ENCODE measurements at places on chromosomes 5 and 9.

- DNase-seq, result peak; percentile 90
These were observed 11.1 kb upstream of the CDC42SE2 start for GRCh38 chr5:131252824-131253171.

DNA sequence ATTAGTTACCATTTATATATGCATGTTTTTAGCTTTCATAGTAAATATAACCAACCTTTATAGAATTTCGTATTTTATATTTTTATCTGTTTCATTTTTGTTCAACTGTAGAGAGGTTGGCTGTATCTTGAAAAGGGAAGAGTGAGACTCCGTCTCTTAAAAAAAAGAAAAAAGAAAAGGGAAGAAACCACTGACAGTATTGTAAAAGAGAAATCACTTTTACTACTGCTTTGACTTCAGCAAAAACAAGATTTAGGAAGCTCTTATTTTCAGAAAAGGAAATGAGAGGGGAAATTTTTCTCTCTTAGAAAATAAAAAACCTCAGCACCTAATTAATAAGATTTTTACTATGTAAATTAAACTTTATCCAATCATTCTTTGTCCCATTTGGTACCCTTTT is 14.4 kb downstream of the POLK start:
- DNase-seq, result no peak

DNA sequence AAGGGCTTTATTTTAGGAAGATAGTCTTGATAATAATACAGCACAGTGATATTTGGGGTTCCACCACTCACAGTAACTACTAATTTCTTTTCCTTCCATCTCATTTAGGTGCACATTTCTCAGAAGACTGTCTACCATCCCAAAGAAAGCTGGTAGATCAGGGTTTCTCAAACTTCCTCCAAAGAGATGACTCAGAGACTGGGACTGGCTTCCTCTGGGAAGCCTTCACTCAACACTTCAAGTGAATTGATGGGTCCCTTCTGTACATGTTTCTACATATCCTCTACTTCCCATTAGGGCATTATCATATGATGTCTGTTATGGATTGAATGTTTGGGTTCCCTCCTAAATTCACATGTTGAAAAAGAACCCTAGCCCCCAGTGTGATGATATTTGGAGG is 138.5 kb downstream of the SPOCK1 start:
- DNase-seq, result no peak

DNA sequence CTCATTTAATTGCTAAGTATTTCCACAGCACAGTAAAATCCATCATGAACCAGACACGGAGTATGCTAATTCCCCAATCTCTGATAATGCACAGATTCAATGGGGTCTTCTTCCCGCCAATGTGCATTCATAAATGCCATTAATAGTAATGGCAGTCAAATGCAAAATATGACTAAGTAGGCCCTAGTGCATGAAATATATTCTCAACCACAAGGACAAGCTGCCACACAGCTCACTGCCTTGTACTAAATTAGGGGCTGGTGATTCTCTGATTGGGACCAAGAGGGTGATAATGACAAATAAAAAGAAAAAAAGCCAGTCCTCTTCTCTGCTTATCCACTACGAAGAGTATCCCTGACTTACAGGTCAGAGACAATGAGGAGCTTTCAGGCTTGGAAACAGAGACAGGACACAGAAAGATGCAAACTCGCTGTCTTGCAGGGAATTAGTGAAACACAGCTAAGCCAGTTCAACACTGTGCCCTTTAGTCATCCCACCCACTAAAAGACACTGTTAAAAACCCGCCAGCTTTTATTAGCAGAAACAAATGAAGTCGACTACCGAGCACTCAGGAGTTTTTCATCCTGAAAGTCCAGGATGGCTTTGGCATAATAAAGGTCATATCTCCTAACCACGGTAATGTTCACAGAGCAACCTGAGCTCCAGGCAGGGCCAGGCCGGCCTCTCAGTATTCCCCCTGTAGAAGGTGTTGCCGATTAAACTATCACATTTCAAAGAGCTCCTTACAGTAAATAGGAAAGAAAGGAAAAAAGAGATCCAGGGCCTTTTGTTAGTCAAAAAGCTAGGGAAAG is 148.1 kb downstream of the EBF1 start:
- DNase-seq, result no peak

DNA sequence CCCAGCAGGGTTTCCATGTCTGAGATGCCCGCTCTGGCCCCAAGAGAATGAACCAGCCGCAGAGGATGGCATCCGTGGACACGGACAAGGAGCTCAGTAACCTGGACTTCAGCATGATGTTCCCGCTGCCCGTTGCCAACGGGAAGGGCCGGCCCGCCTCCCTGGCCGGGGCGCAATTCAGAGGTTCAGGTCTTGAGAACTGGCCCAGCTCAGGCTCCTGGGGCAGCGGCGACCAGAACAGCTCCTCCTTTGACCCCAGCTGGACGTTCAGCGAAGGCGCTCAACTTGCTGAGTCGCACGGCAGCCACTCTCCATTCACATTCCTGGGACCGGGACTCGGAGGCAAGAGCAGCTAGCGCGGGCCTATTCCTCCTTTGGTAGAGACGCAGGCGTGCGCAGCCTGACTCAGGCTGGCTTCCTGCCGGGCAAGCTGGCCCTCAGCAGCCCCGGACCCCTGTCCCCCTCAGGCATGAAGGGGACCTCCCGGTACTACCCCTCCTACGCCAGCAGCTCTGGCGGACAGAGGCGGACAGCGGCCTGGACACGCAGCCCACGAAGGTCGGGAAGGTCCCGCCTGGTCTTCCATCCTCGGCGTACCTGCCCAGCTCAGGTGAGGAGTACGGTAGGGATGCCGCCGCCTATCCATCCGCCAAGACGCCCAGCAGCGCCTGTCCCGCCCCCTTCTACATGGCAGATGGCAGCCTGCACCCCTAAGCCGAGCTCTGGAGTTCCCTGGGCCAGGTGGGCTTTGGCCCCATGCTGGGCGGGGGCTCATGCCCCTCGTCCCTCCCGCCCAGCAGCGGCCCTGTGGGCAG is 74.4 kb downstream of the INSL6 start:
- DNase-seq, result no peak

DNA sequence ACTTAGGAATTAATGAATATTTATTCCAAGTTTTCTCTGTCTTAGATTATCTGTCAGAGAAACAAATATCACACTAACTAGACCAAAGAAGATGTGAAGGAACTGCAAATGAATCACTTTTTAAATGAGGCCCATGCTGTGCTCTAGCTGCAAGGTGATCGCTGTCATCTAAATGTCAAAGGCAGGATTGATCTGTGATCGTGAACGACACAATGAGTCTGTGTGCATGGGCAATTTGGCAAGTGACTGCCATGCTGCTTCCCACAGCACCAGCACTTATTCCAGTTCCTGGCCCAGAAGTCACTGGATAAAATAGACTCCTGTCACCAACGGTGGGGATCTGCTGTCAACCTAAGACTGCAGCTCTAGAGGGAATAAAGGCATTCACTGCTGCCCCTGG is 141.2 kb downstream of the TRIM36 start:
- no peak for DNase-seq

- DNase-seq, result no peak
These were observed 21.4 kb downstream of the PJA2 start for GRCh38 chr5:109388407-109388806.

GRCh38 chr5:127369796-127370195 is 79.2 kb downstream of the MEGF10 start:
- DNase-seq, result no peak

- DNase-seq, result no peak
These were observed 64.7 kb downstream of the MEGF10 start for GRCh38 chr5:127355337-127355736.

GRCh38 chr5:14767735-14768507 is 103.4 kb downstream of the OTULIN start:
- DNase-seq, result no peak

- no peak for DNase-seq
These were observed 7.3 kb upstream of the HNRNPAB start for GRCh38 chr5:178196986-178197385.

DNA sequence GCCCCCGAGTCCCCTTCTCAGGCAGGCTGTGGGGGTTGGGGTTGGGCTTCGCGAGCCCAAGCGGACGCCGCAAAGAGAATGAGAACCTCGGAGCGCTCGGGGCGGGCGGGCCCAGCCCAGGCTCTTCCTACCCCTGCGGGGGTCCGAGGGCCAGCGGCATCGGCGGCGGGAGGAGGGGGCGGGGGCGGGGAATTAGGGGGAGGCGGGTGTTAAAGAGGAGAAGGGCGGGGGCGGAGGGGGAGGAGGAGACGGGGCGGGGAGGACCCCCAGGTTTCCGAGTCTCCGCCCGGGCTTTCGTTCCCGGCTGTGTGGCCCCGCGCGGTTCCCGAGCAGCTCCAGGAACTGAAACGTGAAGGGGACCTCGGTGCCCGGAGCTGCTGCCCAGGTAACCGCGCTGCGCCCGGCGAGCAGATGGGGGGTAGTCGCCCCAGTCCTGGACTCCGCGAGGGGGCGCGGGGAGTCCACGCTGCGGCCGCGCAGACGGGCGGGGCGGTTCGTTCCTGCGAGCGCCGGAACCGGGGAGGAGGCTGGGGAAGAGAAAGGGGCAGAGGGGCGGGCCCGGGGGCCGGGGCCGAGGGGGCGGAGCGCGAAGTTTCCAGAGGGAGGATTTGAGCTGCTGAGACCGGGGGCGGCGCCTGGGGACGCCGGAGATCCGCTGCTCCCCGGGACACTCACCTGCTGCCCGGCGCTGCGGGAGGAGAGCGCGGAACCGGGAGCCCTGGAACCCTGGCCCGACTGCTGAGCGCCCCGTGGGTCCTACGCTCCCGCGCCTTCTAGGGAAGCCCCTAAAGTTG is 38.4 kb upstream of the PLEKHG4B start:
- DNase-seq, result peak; percentile 60

Data from activated CD4-positive, alpha-beta memory T cell treated with anti-CD3 and anti-CD28 coated beads for 36 hours (primary cell).